Activated T-cell treated with anti-CD3 and anti-CD28 coated beads, Interleukin-2, amount 50 U/mL, for 24 hours (primary cell): ENCODE measurements at places on chromosomes 3 and 15.
A peak's percentile ranks its signal among the peaks of the same experiment; 100 is the strongest.

GRCh38 chr3:169627789-169628188 is 35.7 kb downstream of the MECOM start:
- DNase-seq = no peak
- no peaks in the 10 kb centered on the region for H3K36me3 ChIP-seq
- H3K4me3 ChIP-seq = no peak overlapping the region
- peaks cover 29% of the 10 kb centered on the region for H3K27me3 ChIP-seq

DNA sequence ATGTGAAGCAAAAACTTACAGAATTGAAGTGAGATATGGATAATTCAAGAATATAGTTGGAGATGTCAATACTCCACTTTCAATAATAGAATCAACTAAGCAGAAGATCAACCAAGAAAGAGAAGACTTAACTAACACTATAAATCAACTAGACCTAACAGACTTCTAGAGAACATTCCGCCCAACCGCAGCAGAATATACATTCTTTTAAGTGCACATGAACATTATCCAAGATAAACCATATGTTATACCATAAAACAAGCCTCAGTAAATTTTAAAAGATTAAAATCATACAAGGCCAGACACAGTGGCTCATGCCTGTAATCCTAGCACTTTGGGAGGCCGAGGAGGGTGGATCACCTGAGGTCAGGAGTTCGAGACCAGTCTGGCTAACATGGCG is 5.5 kb upstream of the TEX55 start:
- H3K36me3 ChIP-seq = no peaks in the 10 kb centered on the region
- DNase-seq = no peak
- no peak overlapping the region for H3K4me3 ChIP-seq
- H3K27me3 ChIP-seq = no peaks in the 10 kb centered on the region
- no peak overlapping the region for H3K27ac ChIP-seq
- H3K4me1 ChIP-seq = peaks cover under 1% of the 10 kb centered on the region

DNA sequence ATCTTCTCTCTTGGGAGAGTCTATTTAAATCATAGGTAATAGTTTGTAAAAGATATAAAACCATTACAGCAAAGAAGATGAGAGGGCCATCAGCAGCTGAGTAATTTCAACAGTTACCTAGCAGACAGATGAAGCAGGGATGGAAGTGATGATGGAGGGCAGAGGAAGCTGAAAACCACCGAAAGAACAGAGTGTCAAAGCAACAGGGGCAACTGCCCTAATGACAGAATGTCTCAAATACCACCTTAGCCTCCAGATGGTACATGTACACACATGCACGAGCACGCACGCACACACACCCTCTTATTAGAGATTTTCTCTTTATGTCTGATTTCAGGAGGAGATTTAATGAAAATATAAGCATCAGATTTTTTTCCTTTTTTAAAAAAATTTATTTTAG is 64.5 kb downstream of the NEDD4 start:
- H3K4me1 ChIP-seq = peaks cover 3% of the 10 kb centered on the region
- H3K27ac ChIP-seq = no peak overlapping the region
- H3K27me3 ChIP-seq = no peaks in the 10 kb centered on the region
- H3K36me3 ChIP-seq = peaks cover 5% of the 10 kb centered on the region
- no peak for DNase-seq
- no peak overlapping the region for H3K4me3 ChIP-seq

DNA sequence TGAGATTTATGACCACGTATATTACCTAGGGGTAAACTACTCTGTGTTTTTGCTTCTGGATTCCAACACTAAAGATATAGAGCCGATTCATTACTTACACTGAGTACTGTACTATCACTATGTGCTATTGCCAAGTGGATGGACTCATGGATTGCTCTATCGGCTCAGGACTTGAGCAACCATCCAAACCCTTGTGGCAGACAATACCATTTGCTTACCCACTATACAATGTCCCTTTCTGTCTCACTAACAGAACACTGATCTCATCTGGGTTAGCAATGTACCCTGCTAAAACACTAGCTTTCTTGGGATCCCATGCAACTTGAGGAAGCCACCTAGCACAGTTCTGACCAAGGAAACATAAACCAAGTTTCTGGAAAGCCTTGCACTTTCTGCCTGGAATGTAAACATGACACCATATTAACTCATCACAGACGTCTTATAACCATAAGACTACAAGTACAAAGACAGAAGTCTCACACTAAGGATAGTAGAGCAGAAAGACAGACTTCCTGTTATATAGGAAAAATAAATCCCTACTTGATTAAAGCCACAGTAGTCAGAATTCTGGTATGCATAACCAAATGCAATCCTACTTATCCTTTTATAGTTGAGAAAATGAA is 38.6 kb downstream of the HACD2 start:
- no peaks in the 10 kb centered on the region for H3K27me3 ChIP-seq
- no peak for DNase-seq
- H3K4me3 ChIP-seq = no peak overlapping the region

DNA sequence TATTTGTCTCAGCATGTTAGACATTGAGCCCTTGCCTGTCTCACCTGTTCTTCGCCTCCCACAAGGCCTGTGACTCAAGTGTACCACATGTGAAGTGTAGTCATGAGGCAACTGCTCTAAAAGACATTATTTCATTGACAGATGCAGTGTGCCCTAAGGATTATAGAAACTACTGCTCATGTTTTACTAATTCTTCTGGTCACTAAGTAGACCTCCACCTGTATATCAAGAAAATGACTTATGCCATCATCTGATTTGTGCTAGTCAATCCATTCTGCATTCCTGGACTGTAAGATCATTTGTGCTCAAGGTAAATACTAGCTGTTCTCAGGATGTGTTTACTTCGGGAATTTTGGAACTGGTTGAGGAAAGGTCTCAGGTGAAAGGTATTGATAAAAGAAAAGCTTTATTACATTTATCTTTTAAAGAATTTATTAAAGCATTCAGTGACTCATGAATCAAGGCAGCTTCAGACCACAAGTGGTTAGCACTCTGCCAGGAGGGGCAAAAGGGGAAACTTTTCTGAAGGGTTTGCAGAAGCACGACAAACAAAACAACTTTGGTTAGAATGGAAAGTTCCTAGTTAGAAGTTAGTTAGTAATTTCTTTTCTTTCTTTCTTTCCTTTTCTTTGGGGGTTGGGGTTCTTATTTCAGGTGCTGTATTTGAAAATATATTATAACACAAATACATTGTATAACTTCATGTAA is 465.3 kb upstream of the CBLB start:
- H3K36me3 ChIP-seq = peaks cover 9% of the 10 kb centered on the region
- no peaks in the 10 kb centered on the region for H3K27me3 ChIP-seq
- peak; percentile 59 for DNase-seq

DNA sequence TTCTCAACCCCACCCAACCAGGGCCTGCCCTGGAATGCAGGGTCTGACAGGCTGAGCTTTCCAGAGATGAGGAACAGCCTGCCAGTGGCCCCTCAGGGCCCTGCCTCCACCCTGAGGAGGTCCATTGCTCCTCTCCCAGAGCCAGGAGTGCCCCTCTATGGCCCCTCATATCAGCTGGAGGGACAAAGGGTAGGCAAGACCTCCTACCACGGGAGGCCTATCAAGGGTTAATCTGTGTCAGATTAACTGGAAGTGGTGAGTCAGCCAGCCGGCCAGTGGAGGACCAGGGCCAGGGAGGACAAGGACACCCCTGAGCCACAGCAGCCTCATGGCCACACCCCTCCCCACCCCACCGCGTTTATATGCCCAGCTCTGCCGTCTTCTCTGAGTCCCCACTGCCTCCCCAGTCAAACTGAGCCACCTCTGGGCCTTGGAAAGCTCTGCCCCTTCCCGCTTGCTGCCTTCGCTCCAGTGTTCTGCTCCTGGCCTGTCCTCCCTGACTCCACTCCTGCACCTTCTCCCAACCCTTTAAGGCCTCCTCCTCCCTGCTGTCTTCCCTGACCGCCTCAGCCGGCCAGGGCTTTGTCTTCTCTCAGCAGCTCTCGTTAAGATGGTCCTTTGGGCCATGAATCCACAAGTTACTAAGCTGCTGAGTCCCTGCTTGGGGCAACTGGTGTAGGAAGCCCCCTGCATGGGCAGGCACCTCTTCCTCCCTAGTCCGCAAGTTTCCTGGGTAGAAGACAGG is 6.5 kb downstream of the CCDC33 start:
- H3K27me3 ChIP-seq = peaks cover 50% of the 10 kb centered on the region
- H3K4me1 ChIP-seq = peaks cover 8% of the 10 kb centered on the region
- DNase-seq = no peak

DNA sequence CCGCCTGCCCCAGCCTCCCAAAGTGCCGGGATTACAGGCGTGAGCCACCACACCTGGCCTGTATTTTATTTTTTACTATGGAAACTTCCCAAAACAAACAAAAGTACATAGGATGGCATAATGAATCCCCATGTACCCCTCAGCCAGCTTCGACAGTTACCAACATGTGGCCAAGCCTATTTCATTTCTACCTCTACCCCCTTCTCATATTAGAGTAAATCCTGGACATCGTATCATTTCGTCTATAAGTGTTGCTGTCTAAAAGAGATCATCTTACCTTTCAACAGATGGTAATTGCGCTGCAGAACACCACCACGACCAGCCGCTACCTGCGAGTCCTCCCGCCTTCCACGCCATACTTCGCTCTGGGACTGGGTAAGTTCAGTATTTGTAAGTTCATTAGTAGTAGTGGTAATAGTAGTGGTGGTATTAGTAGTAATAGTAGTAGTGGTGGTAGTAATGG is 44.9 kb downstream of the DLEC1 start:
- peak overlapping the region; percentile 74 for H3K27ac ChIP-seq
- DNase-seq = no peak
- no peaks in the 10 kb centered on the region for H3K27me3 ChIP-seq
- H3K36me3 ChIP-seq = peaks cover 2% of the 10 kb centered on the region
- no peak overlapping the region for H3K4me3 ChIP-seq

GRCh38 chr3:141942006-141942405 is 65.6 kb downstream of the ATP1B3 start:
- no peaks in the 10 kb centered on the region for H3K36me3 ChIP-seq
- peaks cover 20% of the 10 kb centered on the region for H3K4me1 ChIP-seq
- no peak overlapping the region for H3K4me3 ChIP-seq
- H3K27ac ChIP-seq = no peak overlapping the region

GRCh38 chr3:184135911-184136260 is 728 bp downstream of the EIF2B5 start:
- no peaks in the 10 kb centered on the region for H3K27me3 ChIP-seq
- peaks cover 63% of the 10 kb centered on the region for H3K36me3 ChIP-seq
- peak overlapping the region; percentile 95 for H3K4me3 ChIP-seq
- H3K4me1 ChIP-seq = peaks cover 40% of the 10 kb centered on the region
- peak overlapping the region; percentile 95 for H3K27ac ChIP-seq

DNA sequence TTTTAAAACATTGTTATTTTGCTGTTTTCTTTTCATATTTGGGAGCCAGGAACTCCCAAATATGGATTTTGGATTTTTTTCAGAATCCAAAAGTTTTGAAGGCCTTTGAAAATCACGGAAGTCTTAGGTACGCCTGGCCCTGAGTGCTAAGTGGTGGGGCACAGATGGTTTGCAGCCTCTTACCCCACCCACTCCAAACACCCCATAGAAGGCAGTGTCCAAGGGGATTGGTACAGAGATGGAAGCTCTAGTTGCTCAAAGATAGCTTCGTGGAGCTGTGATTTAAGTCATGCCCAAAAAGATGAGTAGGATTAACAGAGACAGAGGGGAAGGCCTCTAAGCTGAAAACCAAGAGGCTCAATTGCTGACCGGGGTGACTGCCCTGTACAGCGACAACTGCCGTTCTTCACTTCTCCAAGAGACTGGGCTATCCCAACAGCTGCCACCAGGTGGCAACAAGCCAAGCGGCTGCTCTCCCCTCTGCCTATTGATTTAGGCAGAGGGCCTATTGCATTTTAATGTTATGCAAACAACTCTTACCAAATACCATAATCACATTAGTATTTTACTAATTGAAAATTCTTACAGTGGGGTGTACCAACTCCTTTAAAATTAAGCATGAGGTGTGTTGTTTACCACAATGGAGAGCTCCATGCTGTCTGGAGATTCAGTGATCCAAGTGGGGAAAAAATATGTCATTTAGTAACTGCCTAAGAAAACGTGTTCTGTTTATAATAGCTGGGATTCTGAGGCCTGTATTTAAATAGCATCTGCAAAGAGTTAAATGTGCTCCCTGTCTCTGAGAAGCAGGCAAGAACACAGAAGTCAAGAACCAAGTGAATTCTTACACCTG is 64.0 kb upstream of the C15orf61 start:
- DNase-seq = peak; percentile 88
- H3K27me3 ChIP-seq = peaks cover 8% of the 10 kb centered on the region
- H3K27ac ChIP-seq = no peak overlapping the region
- H3K36me3 ChIP-seq = no peaks in the 10 kb centered on the region

GRCh38 chr15:90607361-90607760 is 77.6 kb downstream of the CRTC3 start:
- peak overlapping the region; percentile 18 for H3K27ac ChIP-seq
- no peak overlapping the region for H3K4me3 ChIP-seq
- no peak for DNase-seq
- H3K27me3 ChIP-seq = no peaks in the 10 kb centered on the region

DNA sequence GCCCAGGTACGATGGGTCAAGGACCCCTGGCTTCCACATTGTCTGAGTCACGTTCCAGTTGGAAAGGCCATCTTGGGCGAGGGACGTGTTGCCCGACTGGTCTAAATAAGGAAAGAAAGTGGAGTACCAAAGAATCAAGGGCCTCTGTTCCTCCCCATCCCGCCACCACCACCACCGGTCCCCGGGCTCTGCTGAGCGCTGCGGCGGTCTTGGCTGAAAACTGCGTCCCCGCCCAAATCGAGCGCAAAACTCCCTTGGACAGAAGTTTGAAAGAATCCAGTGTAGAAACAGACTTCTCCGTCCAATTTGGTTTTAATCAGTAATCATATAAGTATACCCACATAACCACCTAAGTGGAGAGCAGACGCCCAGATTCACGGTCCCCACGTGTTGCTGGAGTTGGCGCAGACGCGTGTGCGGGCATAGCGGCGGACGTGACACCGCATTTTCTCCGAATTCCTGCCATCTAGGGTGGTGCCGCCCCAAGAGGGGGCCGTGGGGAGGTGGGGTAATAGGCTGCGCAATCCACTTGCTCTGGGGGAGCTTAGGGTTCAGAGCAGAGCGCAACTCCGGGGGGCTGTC is 243.8 kb upstream of the TOPAZ1 start:
- H3K4me1 ChIP-seq = peaks cover 40% of the 10 kb centered on the region
- peaks cover 92% of the 10 kb centered on the region for H3K27me3 ChIP-seq
- no peaks in the 10 kb centered on the region for H3K36me3 ChIP-seq
- H3K27ac ChIP-seq = no peak overlapping the region
- H3K4me3 ChIP-seq = peak overlapping the region; percentile 62
- DNase-seq = peak; percentile 43

GRCh38 chr15:95724908-95725633 is 605.4 kb upstream of the NR2F2 start:
- H3K27ac ChIP-seq = no peak overlapping the region
- no peaks in the 10 kb centered on the region for H3K4me1 ChIP-seq
- DNase-seq = no peak
- no peaks in the 10 kb centered on the region for H3K36me3 ChIP-seq

GRCh38 chr3:128923576-128923975 is 44.2 kb downstream of the ACAD9 start:
- peak overlapping the region; percentile 54 for H3K4me3 ChIP-seq
- H3K27ac ChIP-seq = peak overlapping the region; percentile 55
- H3K4me1 ChIP-seq = peaks cover 40% of the 10 kb centered on the region
- DNase-seq = no peak
- no peaks in the 10 kb centered on the region for H3K27me3 ChIP-seq
